ENCODE measurements at places on chromosomes 1 and 21.

DNA sequence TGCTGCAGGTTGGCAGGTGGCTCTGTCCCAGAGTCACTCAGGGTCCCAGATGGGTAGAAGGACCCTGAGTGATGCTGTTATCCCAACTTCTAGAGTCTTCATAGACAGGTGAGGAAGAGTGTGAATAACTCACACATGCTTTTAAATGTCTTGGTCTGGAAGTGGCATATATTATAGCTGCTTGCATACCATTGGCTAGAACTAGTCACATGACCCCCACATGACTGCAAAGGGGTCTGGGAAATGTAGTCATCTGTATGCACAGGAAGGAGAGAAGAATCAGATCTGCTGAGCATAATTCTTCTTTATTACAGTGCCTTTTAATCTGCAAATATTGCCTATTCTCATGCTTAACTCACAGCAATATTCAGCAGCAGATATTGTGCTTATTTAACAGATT lies 28.2 kb upstream of the KLHDC7A start:
- DNase-seq: no peak

- no peak for DNase-seq
Measured at GRCh38 chr1:229031061-229031460, 239.8 kb upstream of the RAB4A start.

- DNase-seq: no peak
Measured at GRCh38 chr1:202101184-202101583, 21.5 kb upstream of the GPR37L1 start.

GRCh38 chr1:171981303-171981702 lies 140.0 kb downstream of the DNM3 start:
- DNase-seq: no peak

Data from CD4-positive, alpha-beta T cell treated with Interleukin-4 for 4 hours (primary cell).